ENCODE measurements at places on chromosomes 1 and 21.

GRCh38 chr1:59814901-59815825 lies at the start of gene HOOK1:
Gene HOOK1 (plus strand): TSS chr1:59814949. CDS start chr1:59815118, 169 bp downstream.
- DNase-seq, result no peak

GRCh38 chr1:234958706-234959657 lies 169.7 kb downstream of the TOMM20 start:
- no peak for DNase-seq

DNA sequence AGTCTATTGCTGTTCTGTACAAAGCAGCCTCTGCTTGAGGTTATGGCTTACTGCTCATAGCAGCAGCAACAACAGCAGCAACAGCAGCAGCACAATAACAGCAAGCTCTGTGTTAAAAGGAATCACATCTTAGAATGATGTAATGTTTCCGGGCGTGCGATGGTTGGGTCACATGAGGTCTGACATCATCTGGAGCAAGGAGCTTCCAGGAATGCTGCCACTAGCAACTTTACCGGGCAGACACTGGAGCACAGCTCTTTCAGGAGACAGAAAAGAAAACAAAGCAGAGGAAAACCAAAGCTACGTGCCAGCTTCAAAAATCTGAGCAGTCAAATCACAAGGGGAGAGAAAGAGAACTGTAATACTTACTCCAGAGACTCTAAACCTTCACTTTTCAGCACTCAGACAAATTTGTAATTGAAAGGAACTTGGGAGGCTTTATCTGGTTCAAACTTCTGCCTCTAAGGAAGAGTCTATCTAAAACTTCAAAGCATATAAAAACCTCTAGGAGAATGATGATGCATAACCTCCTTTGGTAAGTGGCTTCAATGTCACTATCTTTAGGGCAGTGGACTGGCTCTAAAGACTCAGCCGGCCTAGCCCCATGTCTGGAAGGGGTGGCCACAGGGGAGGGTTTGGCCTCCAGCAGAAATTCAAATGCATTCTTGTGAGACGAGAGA lies 28.3 kb upstream of the RAB3GAP2 start:
- peak; percentile 91 for DNase-seq

DNA sequence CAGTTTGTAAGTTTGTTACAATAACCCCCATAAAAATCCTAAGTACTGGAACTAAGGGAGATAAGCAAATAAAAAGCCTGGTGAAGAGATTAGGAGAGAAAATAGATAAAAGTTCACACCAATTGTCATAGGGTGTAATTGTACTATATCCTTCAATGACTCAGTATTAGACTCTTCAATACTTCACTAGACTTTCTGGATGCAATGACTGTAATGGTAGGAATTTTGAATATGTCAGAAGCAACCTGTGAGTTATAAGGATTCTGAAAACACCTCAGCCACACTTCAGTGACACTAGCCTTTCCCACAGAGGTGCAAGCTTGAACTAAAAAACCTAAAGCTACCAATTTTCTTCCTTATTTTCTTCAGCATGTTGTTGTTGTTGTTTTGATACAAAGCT lies 147.9 kb downstream of the PTGER3 start:
- no peak for DNase-seq

- no peak for DNase-seq
Measured at GRCh38 chr1:234944439-234945344, 183.9 kb downstream of the TOMM20 start.

DNA sequence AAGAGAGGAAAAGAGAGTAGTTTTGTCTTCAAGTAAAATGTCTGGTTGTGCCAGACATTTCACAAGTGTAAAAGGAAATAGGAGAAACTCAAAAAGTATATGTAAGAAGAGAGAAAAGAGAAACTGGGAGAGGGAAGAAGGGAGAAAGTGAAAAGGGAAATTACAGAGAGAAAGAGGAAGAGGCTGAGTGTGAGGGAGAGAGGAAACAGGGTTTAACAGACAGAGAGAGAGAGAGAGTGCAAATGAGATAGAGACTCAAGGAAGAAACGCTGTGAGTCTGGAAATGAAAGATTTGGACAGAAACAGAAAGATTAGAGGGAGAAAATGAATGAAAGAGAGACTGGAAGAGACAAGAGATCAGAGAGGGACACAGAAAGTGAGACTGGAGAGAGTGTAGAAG lies 806.2 kb downstream of the PLA2G4A start:
- no peak for DNase-seq

DNA sequence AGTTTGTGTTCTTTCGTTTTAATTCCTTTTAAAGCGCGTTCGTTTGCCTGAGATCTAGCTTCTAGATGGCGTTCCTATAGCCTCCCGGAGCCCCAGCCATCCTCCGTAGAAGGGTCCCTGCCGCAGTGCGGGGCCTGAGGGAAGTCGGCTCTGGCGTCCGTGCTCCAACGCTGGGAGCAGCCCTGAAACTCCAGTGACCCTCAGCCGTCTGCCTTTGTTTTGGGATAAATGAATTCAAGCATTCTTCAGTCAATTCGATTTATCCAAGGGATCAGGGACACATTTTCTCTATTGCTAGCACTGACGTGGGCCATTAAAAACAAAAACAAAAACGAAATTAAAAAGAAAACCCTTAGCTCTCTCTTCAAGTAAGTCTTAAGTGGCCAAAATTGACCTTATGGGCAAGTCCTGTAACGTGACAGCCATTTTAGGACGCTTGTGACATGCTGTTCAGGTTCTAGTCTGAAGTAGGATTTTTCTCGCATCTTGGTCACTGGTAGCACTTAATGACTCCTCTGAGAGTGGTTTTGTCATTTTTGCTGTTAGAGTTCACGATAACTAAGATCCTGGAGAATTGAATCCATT lies 742 bp upstream of the HSPA13 start:
- peak; percentile 4 for DNase-seq

DNA sequence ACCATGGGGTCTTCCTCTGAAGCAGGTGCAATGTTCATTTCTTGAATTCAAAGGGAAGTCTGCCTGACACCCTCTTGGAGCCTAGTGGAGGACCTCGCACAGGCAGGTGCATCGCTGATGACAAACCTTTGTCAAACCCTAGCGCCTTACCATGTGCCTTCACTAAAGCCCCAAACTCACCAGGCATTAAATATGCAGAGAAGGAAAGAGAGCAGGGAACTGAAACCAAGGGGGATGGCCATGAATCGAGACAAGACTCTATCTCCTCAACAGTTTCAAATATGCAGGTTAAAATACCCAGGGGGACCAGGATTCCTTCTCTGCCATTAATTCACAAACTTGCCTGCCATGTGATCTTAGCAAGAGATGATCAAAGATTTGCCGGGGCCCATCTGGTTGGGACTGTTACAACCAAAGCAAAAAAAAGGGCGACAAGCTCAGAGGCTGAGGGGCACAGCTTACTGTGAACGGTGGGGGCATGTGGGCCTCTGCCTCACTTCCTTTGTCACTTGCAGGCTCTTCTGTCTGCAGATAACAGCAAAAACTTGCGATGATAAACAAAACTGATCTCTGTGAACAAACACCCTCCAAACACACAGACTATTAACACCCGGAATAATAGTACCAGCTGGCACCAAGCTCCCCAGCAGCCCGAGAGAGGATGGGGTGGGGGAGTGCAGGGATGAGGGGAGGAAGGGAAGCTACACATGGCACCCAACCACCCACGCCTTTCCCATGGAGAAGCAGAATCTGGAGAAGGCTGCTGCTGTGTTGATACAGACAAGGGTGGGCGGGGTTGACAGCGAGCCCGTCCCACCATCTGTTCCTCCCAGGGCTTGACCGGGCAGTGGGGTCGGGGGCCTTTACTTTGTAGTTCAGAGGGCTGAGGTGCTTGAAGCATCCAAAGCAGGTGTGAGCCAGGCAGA lies 33.9 kb downstream of the TMEM63A start:
- DNase-seq, result no peak

DNA sequence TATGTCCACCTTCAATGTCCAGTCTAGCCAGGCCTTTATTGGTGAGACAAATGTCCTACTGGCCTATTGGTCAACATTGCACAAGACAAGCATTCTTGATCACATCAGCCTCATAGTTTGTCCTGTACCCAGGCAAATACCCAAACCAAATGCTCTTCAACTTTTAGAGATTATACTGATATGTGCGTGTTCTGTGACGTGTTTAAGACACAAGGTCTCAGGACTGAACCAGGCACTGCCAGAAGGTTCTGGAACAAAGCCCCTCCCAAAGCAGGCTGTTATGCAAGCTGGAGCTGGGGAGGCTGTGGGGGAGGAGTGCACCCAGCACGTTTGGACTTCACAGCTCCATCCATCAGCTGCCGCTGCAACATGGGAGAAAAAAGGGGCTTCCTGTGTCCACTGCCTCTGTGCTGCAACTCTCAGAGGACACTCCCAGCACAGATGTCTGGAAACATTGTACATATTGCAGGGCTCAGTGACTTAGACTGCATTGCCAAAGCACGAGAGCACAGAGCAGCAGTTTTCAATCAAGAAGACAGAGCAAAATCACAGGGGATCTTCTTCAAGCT lies 45.9 kb downstream of the NID1 start:
- DNase-seq, result no peak

GRCh38 chr1:30471307-30471706 lies 252.1 kb downstream of the MATN1 start:
- DNase-seq, result no peak

GRCh38 chr1:89780721-89781120 lies 40.1 kb upstream of the LRRC8D start:
- no peak for DNase-seq

DNA sequence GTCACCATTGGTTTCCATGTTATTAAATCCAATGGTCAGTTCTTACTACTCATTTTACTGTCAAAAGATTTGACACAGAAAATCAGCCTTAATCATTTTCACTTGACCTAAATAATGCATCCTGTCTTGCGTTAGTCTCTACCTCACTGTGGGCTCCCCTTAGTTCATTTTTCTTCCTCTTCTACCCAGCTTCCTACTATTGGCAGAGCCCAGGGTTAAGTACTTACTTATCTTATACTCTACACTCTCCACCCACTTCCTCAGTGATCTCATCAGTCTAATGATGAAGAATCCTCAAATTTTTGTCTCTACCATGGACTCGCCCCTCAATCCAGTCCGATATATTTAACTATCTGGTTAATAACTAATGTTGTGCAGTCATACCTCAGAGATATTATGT lies 735.9 kb downstream of the KCNT2 start:
- no peak for DNase-seq

GRCh38 chr1:166432655-166433054 lies 265.9 kb upstream of the FAM78B start:
- DNase-seq, result no peak

GRCh38 chr1:52691821-52692220 lies 6.3 kb downstream of the COA7 start:
- no peak for DNase-seq

DNA sequence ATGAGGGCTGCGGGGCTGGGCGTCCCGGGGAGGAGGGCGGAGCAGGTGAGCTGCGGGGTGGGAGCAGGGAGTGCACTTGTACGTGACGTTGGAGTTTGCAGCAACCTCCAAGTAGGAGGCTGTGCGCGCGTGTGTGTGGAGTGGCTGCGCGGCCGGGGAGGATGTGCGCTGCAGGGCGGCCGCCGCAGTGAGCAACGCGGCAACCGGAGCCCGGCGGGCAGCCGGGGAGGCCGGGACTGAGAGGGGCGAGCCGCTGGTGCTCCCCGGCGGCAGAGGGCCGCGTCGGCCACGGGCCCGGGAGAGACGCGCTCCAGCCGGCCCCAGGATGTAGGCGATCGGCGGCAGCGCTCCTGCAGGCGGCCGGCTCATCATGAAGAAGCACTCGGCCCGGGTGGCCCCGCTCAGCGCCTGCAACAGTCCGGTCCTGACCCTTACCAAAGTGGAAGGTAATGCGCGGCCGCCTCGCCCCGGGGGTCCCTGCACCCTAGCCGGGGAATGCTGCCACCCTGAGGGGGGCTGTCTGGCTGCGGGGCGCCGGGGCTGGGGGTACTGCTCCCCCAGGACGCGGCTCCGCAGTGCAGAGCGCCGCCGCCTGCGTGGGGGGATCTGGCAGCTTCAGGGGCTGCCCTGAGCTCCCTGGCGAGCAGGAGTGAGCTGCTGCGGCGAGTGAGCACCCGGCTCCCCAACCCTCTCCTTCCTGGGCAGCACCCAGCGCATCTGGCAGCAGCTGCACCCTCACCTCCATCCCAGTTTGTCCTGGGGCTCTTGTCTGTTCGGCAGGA lies 158.9 kb upstream of the COA6 start:
- DNase-seq, result no peak

DNA sequence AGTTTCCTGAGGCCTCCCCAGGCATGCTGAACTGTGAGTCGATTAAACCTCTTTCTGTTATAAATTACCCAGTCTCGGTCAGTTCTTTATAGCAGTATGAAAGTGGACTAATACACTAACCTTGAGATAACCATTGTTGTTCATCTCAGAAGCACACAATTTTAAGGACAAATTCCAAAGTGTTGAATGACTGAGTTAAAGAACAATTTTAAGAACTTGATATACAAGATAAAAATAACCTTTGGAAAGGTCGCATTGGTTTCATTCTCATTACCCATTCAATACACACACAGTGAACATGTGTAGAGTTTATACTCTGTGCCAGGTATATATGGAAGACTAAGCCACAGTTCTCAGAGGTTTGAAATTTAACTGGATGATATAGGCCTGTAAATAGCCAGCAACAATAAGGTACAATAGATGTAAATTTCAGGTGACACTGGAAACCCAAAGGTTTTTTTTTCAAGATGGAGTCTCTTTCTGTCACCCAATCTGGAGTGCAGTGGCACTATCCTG lies 19.1 kb upstream of the SRSF10 start:
- no peak for DNase-seq

DNA sequence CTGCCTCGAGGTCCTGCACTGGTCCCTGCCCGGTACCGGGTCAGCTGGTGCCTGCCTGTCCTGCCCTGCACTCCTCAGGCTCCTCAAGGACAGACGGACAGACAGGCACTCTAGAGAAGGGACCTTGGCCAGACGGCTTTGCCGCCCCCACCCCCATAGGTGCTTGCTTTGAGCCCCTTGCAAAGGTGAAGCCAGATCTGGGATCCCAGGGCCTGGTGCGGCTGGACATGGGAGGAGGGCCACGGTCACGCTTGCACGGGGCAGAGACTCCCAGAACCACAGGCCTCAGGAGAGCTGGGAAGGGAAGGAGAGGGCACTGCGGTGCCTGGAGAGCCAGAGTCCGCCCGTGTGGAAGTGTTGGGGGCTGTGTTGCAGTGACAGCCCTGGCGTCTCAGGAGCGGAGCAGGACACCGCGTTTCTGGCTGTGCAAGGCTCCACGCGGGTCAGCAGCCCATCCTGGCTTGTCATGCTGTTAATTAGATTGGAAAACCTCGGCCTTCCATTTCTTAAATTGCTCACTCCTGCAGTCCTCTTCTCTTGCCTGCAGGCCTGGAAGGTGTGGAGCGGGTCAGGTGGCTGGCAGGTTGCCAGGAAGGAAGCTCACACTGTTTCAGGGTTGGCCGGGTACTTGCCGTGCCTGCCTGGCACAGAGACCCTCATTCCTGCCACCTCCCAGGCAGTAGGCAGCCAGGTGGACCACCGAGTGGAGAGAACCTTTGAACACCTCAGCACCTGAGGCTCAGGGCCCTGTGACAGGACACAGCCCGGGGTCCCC lies 16.3 kb downstream of the COL18A1 start:
- DNase-seq, result no peak

DNA sequence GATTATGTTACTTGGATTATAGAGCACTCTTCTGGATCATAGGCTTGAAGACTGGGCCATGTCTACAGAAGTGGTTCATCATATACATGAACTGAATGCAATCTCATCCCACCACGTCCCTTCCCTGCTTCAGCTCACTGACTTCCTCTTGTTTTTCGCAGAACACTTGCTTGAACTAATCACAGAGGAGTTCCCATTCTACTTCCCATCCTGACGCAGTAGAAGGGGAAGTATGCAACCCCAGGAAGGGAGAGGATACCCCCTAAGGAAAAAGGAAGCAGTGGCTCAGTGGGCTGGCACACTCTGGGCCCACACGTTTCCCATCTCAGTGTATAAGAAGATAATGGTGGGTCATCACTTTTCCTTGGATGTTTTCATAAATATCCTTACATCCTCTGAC lies 36.2 kb downstream of the CASQ2 start:
- DNase-seq, result no peak

Data from retinal pigment epithelial cell (primary cell).